ENCODE measurements at places on chromosomes 2 and 18. TPM values are rescaled to one million over a fixed set of nuclear protein-coding genes. Genes with fewer than 3 reads are reported as not detected.

AQP4 gene
- 0.15 TPM for polyA plus RNA-seq

ZNF396 gene
- 2.7 TPM for polyA plus RNA-seq

PRKCE gene
- polyA plus RNA-seq, result 4.0 TPM

PLGLB2 gene
- 3.7 TPM for polyA plus RNA-seq

RGPD4 gene
- polyA plus RNA-seq, result not detected

AMER3 gene
- polyA plus RNA-seq, result 2.1 TPM

CCDC178 gene
- polyA plus RNA-seq, result 0.68 TPM

TUBB8B gene
- polyA plus RNA-seq, result not detected

ELOA2 gene
- not detected for polyA plus RNA-seq

TRPM8 gene
- polyA plus RNA-seq, result 0.08 TPM

AOX1 gene
- polyA plus RNA-seq, result 17.8 TPM

GLS gene
- 20.5 TPM for polyA plus RNA-seq
